ENCODE measurements at places on chromosomes 1 and 21.
A peak's percentile ranks its signal among the peaks of the same experiment; 100 is the strongest.

- no peak for DNase-seq
Measured at GRCh38 chr1:33335020-33335419, 14.1 kb upstream of the A3GALT2 start.

DNA sequence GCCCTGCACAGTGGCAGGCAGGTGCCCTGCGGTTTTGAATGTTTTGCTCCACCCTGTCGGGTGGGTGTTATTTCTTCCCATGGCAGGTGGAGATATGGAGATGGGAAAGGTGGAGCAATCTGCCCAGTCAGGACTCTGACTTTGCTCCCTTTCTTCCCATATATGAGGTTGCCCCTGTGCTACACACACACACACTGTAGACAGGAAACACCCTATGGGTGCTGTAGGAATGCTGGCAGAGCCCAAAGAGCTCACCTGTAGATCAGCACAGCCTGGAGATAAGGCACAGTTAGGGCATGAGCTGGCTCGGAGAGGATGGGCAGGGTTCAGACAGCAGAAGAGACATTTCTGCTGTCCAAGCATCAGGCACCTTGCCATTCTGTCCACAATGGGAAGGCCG lies 246.0 kb upstream of the AJAP1 start:
- DNase-seq, result no peak

DNA sequence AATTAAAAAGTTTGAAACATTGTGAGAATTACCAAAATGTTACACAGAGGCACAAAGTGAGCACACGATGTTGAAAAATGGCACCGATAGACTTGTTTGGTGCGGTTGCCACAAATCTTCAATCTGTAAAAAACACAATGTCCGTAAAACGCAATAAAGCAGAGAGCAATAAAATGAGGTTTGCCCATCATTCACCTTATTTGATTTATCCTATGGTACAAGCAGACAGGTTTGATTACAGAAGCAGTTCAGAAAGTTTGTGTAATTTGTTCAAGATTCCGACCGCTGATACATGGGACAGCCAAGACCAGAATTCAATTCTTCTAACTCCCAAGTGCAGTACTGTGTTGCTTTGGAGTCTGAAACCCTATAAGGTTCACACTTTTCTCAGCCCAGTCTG lies 318.3 kb upstream of the PROX1 start:
- DNase-seq, result no peak

- DNase-seq, result no peak
Measured at GRCh38 chr1:102186536-102186935, 189.8 kb upstream of the OLFM3 start.

GRCh38 chr1:186374303-186375151 lies 526 bp downstream of the TPR start:
- DNase-seq, result peak; percentile 4

DNA sequence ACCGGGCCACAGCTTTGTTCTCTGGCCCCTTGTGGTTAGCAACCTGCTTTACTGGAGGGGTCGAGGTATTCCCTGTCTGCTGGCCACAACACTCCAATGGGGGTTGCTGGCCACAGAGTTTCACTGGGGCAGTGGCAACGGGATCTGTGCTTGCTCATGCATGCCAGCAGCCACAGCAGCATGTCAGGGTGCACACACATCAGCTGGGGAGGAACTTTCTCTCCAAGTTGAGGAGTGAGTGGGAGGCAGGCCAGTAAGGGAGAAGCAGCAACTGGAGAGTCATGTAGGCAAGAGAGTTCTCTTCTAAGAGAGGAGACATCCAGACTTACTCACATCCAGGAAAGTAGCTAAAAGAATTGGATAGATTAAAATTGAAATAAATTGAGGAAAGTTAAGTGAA lies 38.0 kb downstream of the SAMD13 start:
- no peak for DNase-seq

DNA sequence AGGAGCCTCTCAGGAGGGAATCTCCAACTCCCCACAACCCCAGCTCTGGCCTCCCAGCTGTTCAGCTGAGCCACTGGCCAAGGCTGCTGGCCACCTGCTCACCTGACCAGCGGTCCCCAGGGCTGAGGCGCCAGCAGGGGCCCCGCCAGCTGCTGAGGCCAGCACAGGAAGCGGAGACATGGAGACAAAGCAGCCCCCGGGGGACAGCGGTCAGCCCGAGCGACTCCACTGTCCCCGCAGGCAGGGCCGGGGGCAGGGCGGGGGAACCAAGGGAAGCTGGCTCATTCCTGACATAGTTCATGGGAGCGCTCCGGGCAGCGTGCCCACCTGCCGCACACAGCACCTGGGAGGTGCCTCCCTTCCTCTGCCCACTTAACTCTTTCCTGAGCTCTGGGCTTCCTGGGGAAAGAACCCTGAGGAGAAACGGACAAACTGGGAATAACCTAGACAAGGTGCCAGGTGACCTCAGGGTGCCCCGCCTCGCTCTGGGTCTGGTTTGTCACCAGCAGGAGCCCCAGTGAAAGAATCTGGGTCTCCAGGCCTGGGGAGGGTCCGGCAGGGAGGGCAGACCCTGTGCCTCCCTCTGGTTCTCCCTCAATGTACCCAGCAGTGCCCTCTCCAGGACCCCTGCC lies 10.7 kb downstream of the EPHA2 start:
- DNase-seq, result no peak

DNA sequence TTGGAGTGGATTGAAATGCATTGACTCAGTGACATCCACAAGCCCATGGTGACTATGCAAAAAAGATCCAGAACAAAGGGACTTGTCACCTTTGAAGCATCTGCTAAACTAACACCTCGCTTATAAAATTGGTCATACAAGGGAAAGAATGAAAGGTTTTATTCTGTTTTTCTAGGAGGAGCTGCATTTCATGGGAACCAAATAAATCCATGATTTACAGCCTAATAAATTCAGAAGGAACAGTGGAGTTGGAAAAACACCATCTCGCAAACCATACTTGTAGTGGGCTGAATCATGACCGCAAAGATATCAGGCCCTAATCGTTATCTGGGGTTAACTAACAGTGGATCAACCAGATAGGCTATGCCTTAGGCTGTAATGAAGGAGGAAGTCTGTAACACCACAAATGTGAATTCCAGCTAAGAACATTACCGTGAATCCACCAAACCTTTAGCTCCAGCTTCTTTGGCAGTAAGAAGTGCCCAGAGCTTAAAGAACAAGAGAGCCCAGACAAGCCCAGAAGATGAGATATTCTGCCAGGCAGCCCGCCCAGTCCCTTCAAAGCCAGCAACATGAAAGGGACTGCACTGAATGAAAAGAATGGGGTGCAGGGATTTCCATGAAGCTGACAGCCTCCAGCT lies 27.4 kb downstream of the RSPH1 start:
- no peak for DNase-seq

DNA sequence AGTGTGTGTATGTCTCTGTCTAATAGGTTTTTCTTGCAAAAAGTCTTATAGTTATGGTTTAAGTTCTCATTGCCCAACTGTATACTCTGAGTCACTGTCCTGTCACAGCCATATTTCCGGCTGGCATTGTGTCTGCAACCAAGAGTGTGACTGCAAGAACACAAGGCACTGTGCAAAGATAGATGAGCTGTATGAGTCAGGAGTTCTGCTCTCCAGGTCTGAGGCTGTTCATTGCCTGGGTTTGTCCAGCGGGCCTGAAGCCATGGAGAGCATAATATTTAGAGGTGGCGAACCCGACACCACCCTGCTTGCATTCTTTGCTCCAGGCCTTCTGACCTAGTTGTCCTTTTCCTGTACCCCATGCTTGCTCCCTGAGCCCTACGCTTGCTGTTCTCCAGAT lies 50.9 kb upstream of the CNIH3 start:
- DNase-seq, result no peak

DNA sequence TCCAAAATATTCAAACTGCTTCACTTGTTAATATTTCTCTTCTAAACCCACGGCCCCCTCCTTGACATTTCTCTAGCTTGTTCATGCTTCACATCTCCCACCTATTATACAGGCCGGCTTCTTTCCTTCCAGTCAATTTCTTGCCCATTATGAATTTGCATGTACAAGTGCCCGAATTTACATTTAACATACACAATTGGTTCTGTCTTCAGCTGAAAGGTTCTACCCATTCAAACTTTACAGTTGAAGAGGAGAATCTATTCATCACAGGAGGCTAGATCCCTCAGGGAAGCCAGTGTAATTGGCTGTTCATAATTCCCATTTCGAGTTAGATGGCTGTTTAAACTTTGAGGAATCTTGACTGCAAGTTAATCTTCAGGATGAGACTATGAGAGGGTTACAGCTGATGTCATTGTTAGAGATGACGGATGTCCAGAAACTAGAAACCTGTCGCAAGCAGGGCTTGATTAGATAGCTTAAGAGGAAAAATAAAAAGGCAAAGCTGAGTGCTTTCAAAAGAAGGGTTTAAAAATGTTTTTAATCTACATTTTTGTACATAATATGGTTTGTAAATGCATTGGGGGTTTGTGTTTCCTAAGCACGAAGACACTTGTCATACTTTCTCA lies 157.0 kb downstream of the ADSS2 start:
- DNase-seq, result no peak

- DNase-seq, result no peak
Measured at GRCh38 chr1:57887964-57888491, 464.2 kb upstream of the DAB1 start.

DNA sequence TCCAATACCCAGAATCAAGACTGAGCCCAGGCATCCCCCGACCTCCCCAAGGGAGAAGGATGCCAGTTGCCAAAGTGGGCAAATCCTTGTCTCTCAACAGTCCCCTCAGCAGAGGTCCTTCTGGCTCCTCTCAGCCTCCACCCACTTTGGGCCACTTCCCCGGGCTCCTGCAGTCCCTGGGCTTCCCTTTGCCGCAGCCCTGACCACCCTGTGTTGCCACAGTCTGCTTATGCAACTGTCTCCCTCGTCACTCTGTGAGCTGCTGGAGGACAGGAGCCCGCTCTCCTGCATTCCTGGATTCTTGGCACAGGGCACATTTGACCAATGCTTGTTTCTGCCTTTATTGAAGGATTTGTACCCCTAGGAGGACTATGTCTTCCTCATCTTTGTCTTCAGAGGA lies 2.9 kb upstream of the LRP8 start:
- DNase-seq, result no peak

DNA sequence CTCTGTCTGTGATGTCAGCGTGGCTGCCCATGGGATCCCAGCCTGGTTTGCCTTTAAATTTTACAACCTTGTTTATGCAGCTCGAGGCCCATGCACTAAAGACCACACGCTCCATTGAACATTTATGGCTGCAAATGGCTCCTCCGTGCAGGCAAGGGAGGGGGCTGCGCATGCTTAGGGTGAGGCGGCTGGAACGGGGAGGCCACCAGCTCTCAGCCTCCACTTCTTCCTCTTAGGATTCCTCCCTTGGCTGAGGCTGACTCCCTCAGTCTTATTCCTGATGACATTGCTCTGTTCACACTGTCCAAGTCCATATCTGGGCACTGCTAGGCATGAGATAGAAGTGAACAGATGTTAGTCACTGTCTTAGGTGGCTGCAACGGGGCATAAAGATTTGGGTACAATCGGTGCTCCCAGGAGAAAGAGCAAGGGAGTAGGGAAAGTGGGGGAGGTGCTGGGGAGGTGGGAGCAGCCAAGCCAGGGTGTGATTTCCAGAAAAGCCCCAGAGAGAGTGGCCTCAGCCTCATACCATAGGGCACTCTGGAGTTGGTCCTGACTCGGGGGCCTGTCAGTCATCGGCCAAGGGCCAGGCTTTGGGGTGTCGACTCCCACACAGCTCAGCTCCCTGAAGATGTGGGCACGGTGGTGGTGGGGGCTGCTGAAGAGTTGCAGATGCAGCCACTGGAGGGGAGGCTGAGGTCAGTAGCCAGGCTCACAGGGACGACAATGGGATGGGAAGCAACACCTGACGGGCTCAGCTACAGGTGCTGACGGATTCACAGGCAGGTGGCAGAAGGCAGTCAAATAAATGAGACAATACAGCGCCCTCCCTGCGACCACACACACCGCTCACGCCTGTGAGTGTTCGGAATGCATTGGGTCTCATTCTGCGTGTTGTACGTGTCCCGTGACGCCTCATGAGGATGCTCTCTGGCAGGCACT lies 37.3 kb upstream of the ACTL8 start:
- no peak for DNase-seq

GRCh38 chr1:92228401-92228800 lies 10.7 kb downstream of the C1orf146 start:
- no peak for DNase-seq

DNA sequence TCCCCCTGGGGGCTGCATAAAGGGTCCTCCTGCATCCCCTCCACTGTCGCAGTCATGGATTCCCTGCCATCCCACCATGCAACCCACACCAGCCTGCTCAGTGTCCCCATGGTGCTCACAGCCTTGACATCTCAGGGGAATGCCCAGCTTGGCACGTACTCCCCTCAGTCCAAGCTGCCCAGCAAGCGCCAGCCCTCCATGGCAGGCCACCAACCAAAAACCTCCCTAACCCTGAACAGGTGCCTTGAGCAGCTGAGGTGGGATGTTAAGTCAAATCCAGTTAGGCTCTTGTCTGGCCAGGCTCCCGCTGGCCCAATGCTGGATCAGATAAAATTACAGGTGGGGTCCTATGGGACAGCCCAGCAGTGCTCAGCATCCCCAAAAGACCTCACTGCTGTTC lies 341 bp downstream of the VTCN1 start:
- no peak for DNase-seq

GRCh38 chr1:193486671-193487229 lies 300.3 kb upstream of the B3GALT2 start:
- DNase-seq, result no peak

- no peak for DNase-seq
Measured at GRCh38 chr1:230327892-230328284, 98.2 kb downstream of the PGBD5 start.

- no peak for DNase-seq
Measured at GRCh38 chr1:94383966-94384408, 34.2 kb upstream of the ABCD3 start.

DNA sequence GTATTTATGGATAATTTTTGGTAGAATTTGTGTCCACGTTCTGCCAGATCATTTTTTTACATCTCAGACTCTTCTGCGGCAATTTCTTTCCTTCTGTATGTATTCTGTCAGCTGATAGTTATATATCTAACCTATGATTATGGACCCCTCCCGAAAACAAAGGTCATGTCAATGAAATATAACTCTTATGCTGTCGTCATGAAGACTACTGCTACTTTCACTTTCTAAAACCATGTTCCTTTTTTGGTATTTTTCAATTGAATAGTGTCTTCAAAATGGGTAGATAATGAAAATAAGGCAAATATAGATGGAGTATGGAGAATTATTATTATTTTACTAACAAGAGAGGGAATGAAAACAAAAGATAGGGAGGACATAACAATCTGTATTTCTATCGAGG lies 3.2 kb downstream of the ANGPTL1 start:
- DNase-seq, result no peak

DNA sequence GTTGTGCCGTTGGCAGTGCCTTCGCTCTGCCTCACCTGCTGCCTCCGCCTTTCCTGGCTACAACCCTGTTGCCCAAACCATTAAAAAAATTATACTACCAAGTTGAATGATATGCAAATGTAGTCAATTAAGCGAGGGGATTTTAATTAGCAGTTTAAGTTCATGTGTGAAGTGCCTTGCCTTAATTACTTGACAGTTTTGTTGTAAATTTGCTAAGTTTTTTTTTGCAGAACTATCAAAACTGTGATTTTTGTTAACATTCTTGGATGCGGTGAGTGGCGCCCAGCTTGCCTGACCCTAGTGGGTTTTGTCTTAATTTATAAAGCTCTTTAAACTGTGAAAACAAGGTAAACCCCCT lies 10.9 kb downstream of the SKI start:
- DNase-seq, result no peak

GRCh38 chr21:20341431-20341830 lies 656.8 kb upstream of the NCAM2 start:
- no peak for DNase-seq

Measured in frontal cortex (tissue), 4 donors.